ENCODE measurements at places on chromosomes 11 and 22.

GRCh38 chr11:74175920-74176319, 4.8 kb downstream of the PPME1 start:
- no peak for DNase-seq

- DNase-seq: no peak
Observed at GRCh38 chr11:122559734-122560382, 95.7 kb upstream of the UBASH3B start.

GRCh38 chr11:83033972-83034672, 37.6 kb downstream of the RAB30 start:
- peak; percentile 61 for DNase-seq

GRCh38 chr22:46673662-46674236, 53.6 kb downstream of the GRAMD4 start:
- DNase-seq: no peak

DNA sequence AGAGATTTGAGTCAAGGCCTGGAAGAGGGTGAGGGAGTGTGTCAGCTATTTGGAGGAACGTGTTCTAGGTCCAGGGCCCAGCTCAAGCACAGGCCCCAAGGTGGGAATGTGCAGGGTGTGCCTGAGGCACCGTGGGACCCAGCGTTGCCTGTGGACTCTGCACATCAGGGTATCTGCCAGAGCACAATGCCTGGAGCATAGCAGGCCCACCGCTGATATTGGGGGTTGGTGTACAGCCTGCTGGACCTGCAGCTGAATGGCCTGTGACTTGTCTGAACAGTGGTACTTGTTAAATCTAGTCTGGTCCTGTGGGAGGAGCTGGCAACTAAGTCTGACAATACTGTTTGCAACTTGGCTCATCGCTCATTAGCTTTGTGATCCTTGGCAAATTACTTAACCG, 131.7 kb downstream of the GRIK4 start:
- no peak for DNase-seq

DNA sequence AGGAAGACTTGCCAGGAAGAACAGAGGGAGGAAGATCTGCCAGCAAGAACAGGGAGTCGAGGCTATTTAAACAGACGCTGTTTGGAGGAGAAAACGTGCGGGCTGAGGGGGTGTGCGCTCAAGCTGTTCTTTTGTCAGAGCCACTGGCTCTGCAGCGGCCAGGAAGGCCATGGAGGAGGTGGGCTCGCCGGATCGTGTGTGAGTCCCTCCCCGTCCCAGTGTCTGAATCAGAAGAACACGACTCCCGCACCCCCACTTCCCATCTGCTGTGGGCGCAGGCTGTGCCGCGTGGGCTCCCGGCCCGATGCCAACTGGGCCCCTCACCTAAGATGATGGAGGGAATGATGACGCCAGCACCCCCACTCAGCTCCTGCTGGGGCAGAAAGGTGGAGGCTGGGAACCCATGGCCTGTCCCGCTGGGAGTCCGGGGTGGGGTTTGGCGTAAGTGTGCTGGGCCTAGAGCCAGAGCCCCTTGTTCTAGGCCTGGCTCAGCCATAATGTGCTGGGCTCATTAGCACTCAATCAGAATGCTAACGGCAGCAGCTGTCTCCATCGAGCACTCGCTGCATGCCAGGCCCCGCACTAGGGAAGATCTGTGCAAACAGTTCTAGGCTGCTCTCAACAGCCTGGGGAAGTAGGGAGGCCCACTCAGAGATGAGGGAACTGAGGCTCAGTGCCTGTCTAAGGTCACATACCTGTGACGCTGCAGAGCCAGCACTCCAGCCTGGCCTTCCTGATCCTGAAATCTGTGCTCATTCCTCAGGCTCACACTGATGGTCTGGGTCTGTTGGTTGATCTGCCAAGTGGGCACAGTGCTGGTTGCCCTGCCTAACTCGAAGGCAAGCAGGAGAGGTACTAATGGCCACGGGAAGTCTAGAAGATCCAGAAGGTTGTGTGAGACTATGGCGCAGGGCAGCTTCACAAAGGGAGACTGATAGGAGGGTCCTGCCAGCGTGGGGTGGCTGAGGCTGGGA, 11.5 kb downstream of the NPTXR start:
- DNase-seq: peak; percentile 54

DNA sequence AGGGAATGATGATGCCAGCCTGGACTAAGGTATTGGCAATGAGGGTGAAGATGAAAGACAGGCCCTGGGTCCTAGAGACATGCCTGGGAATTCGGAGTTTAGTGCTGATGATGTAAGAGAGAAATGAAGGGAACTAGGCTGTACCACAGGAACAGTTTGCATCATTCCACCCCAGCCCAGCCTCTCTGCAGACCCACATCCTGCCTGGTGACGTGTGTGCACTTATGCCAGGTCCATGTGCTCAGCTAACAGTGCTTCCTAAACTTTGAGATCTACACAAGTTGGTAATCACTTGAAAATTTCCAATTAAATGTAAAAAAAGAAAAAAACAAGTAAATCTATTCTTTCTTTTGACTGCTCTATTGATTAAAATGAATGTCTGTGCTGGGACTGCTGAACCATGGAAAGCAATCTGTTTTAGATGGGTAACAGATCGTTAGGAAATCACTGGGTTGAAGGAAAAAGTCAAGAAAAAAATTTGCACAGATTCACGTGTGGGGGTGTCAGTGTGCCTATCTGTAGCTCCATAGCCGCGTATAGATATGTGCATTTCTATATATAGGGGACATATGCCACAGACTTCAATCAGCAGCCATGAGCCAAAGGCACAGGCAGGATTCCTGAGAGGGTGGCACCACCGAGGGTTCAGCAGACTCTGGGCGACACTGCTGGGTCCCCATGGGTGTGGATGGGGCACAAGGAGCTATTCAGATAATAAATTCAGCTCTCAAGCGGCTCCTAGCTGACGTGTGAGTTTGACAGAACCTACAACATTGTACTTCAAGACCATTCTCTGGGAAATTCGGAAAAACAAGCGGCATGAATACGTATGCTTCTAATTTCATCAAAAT, 131.1 kb upstream of the OPCML start:
- no peak for DNase-seq

DNA sequence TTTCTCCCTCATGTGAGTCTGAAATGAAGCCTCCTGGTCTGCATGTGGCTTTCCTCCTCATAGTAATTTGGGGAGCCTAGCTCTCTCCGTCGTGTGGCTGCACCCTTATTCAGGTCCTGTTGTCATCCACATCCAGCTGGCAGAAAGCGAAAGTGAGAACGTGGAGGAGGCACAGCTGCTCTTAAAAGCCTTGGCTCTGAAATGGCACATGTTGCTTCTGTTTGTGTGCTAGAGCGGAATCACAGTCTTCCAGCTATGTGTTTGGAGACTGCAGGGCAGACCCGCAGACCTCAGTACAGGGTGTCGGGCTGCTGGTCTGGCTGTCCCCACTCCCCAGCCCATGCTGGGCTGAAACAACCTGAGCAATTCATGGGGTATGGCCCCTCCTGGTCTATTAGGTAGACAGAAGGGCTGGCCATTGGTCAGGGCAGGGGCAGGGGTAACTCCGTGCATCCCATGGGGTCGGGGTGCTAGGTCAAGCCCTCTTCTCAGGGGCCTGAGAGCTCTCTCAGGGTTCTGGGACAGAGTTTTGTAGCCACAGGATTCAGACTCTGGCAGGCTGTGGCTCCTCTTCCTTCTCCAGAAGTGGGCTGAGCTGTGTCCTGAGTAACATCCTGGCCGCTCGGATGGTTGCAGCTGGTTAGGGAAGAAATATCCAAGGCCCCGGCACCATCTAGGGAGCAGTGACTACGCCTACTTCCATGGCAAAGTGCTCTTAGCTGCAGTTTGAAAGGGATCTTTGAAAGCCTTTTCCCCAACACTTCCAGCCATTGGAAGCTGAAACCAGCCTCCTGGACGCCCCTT, 50.6 kb downstream of the C11orf96 start:
- peak; percentile 36 for DNase-seq

DNA sequence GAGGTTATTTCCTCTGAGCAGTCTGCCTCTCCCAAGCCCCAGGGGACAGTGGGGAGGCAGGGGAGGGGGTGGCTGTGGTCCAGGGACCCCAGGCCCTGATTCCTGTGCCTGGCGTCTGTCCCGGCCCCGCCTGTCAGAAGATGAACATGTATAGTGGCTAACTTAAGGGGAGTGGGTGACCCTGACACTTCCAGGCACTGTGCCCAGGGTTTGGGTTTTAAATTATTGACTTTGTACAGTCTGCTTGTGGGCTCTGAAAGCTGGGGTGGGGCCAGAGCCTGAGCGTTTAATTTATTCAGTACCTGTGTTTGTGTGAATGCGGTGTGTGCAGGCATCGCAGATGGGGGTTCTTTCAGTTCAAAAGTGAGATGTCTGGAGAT, 3.1 kb downstream of the PIM3 start:
- DNase-seq: no peak

GRCh38 chr11:66986178-66986545, 11.1 kb downstream of the C11orf86 start:
- DNase-seq: no peak

GRCh38 chr11:67614730-67615714, 8.3 kb downstream of the NDUFV1 start:
- no peak for DNase-seq

- no peak for DNase-seq
Observed at GRCh38 chr11:7573193-7573557, 59.4 kb downstream of the PPFIBP2 start.

DNA sequence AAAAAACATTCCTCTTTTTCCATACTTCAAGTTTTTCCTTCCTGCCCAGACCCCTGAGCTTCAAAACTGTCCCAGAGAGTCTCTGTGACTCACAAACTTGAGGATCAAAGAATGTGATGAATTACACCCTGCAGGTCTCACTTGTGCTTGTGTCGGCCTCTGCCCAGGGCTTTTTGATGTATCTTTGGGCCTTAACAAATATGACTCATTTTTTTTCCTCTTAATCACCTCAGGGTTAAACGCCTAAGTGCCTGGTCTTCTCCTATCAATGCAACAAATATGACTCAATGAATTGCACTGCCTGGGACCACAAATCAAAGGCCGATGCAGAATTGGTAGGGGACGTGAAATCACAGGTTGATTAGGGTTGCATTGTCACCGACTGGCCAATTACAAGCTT, 267.7 kb downstream of the LARGE1 start:
- no peak for DNase-seq

DNA sequence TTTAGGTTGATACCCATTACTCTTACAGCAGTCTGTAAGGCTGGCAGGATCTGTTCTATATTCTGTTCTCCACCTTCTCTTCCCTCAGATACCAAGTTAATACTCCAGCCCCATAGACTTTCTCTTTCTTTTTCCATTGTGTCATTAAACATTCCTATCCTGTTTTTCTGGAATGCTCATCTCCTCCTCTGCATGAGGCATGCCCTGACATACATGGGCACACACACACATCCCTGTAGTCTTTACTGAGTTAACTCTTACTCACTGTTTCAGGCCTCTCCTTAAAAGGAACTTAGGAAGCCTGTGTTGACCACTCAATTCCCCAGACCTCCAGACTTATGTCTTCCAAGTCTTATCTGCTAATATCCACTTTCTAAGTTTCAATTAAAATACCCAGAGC, 476.8 kb downstream of the METTL15 start:
- DNase-seq: no peak

DNA sequence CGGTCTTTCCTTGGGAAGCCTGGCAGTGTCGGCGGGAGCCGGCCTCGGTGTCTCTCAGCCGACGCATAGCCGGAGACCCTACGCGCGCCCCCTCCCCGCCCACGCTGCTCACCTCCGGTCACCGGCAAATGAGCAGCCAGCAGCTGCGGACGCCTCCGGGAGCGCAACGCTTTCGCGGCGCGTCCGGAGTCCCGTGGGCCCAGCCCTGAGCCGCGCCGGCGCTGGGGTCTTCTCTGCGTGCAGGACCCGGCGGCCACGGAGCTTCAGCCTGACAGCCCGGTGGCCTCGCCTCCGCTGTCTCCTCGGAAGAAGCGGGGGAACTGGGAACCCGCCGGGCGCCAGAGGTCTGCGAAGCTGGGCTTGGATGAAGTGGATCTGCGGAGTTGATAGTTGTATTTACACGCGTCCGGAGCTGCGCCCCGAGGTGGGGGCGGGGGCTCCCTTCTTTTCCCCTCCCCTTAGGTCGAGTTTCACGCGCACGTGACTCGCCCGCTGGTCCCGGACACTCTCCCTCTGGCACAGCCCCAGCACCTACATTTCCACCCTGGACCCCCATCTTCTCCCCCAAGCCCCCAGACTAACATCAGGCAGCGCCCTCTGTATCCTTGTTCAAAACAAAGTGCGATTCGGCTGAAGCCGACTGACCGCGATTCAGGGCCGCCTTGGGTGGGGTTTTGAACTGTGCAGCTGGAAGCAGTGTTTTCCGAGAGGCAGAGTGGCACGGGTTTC, at the start of gene SLC43A1:
Gene SLC43A1 (minus strand): TSS at position 371 of the 729 bp plus-strand sequence. CDS start 1,591 bp downstream, outside the sequence.
- DNase-seq: no peak

DNA sequence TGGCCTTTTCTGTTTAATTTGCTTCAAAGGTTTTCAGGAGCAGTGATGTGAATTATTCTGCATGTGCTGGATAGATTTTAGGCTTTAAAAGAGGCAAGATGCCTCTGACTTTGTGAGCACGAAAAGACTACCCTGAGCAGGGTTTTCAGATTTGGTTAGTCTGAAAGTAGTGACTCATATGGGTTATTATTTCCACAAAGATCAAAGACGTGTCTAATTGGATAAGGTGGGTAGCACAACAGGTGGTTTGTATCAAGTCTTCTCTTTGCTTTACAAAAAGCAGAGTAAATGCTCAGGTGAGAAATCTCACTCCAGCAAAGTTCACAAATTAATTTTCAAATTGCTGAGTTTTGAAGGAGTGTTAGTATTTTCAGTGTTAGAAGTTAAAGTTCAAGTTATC, 37.6 kb upstream of the DBX1 start:
- DNase-seq: no peak

DNA sequence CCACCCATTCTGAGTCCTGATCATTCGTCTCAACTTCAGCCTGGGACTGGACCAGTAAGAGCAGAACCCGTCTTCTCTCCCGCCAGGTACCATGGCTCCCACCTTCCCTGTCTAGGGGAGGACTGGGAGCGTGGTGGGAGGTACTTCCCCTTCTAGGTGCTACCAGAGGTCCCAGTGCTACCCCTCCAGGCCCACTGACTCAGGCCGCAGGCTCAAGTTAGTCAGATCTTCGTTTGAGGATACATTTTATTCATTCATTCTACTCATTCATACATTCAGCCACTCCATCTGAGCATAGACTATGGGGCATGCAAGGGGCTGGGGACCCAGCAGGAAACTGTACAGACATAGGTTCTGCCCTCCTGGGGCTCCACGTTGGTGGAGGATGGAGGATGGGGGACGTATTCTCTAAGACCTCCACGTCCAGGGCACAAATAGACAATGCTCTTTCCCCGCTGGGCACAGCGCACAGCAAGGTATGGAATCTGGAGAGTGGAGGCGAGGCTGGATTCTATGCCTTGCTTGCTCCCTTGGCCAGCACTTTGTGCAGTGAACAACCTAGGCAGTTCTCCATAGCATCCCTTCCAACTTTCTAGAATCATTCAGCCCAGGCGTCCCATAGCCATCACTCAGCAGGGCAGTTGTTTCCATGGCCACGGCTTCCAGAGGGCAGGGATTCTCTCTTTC, 1.0 kb upstream of the RAB3IL1 start:
- DNase-seq: no peak

GRCh38 chr11:10648871-10649270, 44.7 kb downstream of the IRAG1 start:
- DNase-seq: no peak

- DNase-seq: no peak
Observed at GRCh38 chr11:71485466-71485865, 32.5 kb downstream of the NADSYN1 start.

GRCh38 chr11:78822931-78823423, 248.3 kb upstream of the NARS2 start:
- no peak for DNase-seq
